ENCODE measurements at places on chromosomes 11 and 22. TPM values are rescaled to one million over a fixed set of nuclear protein-coding genes. Genes with fewer than 3 reads are reported as not detected.

JAM3 gene
- 11.9 TPM for polyA plus RNA-seq

MISFA gene
- 0.93 TPM for polyA plus RNA-seq

RELA gene
- polyA plus RNA-seq = 49.5 TPM

OR8B4 gene
- polyA plus RNA-seq = not detected

PRG3 gene
- not detected for polyA plus RNA-seq

TSPAN18 gene
- polyA plus RNA-seq = 40.0 TPM

SLC5A4 gene
- polyA plus RNA-seq = 0.34 TPM

TAGLN gene
- 399 TPM for polyA plus RNA-seq

CRYBB3 gene
- not detected for polyA plus RNA-seq

CD3E gene
- 0.38 TPM for polyA plus RNA-seq

ASCL3 gene
- not detected for polyA plus RNA-seq

ASPHD2 gene
- polyA plus RNA-seq = 0.12 TPM

HTR3A gene
- 0.15 TPM for polyA plus RNA-seq

ILK gene
- polyA plus RNA-seq = 288 TPM

PRR33 gene
- polyA plus RNA-seq = 4.6 TPM

GPR83 gene
- polyA plus RNA-seq = 0.04 TPM

LRRC74B gene
- not detected for polyA plus RNA-seq

PRRG4 gene
- polyA plus RNA-seq = 0.14 TPM

TMEM191B gene
- not detected for polyA plus RNA-seq

PLAAT4 gene
- 9.5 TPM for polyA plus RNA-seq

OR52I2 gene
- not detected for polyA plus RNA-seq

GGTLC3 gene
- not detected for polyA plus RNA-seq

HBG2 gene
- polyA plus RNA-seq = not detected

ANO1 gene
- polyA plus RNA-seq = 6.1 TPM

C11orf21 gene
- 5.1 TPM for polyA plus RNA-seq

TEX12 gene
- polyA plus RNA-seq = not detected

KDM4E gene
- not detected for polyA plus RNA-seq

API5 gene
- polyA plus RNA-seq = 39.5 TPM

ROBO4 gene
- polyA plus RNA-seq = 21.8 TPM
